ENCODE measurements at places on chromosomes 1 and 21. TPM values are rescaled to one million over a fixed set of nuclear protein-coding genes. Genes with fewer than 3 reads are reported as not detected.
A peak's percentile ranks its signal among the peaks of the same experiment; 100 is the strongest.

Gene ALPL
- polyA plus RNA-seq = not detected

DNA sequence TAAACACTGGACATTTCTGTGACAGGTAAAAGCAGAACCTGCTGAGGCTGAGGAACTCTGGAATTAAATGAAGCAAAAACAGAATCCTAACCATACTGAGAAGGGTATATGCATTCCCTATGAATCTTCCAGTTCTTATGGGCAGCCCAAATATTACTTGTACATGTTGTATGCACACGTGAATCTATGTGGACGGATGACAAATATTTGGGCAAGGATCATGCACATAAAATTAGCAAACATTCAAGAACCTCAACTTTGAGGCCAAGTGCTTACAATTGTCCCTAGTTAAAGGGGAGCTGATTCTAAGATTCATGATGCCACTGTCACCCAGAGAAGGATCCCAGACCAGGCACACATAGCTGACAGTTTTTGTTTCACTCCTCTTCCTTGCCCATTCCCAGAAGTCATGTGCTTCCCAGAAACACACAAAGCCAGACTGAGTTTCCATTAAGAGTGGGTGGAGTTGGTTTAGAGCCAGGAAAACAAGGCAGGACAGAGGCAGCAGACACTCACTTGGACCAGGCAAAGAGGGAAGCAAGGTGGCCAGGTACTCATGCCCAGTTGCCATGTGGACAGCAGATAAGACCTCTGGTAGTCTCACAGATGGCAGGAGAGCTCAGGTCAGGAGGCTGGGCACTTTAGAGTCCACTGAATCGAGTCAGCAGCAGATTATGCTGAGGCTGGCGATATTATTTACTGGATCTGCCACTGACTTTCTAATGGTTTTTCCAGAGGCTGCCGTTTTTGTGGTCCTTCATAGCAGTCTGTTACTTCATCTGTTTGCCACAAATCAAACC, 25.6 kb downstream of the AK2 start:
- no peak for DNase-seq
- H3K27ac ChIP-seq = no peak overlapping the region
- H3K4me3 ChIP-seq = no peak overlapping the region
- peaks cover 58% of the 10 kb centered on the region for H3K36me3 ChIP-seq
- H3K4me1 ChIP-seq = no peaks in the 10 kb centered on the region

DNA sequence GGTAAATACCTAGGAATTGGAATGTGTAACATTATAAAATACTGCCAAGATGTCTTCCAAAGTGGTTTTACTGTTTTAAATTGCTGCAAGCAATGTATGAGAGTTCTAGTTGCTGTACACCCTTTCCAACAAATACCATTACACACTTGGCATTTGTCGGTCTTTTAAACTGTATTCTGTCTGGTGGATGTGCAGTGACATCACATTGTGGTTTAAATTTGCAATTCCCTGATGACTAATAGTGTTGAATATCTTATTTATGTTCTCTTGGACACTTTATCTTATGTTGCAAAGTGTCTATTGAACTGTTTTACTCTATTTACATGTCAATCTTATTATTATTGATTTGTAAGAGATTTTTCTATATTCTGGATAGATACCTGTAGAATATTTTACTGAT, 561.2 kb upstream of the B3GALT2 start:
- no peak overlapping the region for H3K27ac ChIP-seq
- no peaks in the 10 kb centered on the region for H3K27me3 ChIP-seq
- DNase-seq = no peak

GRCh38 chr1:243770860-243771259, 79.2 kb downstream of the AKT3 start:
- no peaks in the 10 kb centered on the region for H3K36me3 ChIP-seq
- H3K4me3 ChIP-seq = no peak overlapping the region
- H3K27ac ChIP-seq = no peak overlapping the region
- H3K4me1 ChIP-seq = no peaks in the 10 kb centered on the region
- DNase-seq = no peak
- H3K27me3 ChIP-seq = no peaks in the 10 kb centered on the region

DNA sequence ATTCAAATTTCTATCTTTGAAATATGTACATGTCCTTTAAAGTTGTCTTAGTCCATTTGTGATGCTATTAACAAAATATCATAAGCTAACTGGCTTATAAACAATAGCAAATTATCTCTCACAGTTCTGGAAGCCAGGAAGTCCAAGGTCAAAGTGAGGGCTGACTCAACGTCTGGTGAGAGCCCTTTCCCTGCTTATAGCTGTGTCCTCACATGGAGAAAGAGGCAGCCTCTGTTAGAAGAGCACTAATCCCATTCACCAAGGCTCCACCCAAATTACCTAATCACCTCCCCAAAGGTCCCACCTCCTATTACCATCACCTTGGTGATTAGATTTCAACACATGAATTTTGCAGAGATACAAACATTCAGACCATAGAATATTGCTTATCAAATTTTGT, 450.1 kb upstream of the BEND5 start:
- DNase-seq = no peak
- no peak overlapping the region for H3K4me3 ChIP-seq
- no peaks in the 10 kb centered on the region for H3K4me1 ChIP-seq
- no peaks in the 10 kb centered on the region for H3K36me3 ChIP-seq
- H3K27me3 ChIP-seq = no peaks in the 10 kb centered on the region
- H3K27ac ChIP-seq = no peak overlapping the region

DNA sequence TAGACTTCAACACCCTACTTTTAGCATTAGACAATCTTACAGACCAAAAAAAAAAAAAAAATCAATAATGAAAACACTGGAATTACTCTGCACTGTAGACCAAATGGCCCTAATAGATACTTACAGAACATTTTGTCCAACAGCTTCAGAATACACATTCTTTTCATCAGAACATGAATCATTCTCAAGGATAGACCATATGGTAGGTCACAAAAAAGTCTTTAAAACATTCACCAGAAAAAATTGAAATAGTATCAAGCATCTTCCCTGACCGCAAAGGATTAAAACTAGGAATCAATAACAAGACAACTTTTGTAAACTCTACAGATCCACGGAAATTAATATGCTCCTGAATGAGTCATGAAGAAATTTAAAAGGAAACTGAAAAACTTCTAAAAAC, 22.5 kb downstream of the ZNF670 start:
- no peaks in the 10 kb centered on the region for H3K4me1 ChIP-seq
- DNase-seq = no peak
- no peaks in the 10 kb centered on the region for H3K36me3 ChIP-seq
- no peak overlapping the region for H3K27ac ChIP-seq

DNA sequence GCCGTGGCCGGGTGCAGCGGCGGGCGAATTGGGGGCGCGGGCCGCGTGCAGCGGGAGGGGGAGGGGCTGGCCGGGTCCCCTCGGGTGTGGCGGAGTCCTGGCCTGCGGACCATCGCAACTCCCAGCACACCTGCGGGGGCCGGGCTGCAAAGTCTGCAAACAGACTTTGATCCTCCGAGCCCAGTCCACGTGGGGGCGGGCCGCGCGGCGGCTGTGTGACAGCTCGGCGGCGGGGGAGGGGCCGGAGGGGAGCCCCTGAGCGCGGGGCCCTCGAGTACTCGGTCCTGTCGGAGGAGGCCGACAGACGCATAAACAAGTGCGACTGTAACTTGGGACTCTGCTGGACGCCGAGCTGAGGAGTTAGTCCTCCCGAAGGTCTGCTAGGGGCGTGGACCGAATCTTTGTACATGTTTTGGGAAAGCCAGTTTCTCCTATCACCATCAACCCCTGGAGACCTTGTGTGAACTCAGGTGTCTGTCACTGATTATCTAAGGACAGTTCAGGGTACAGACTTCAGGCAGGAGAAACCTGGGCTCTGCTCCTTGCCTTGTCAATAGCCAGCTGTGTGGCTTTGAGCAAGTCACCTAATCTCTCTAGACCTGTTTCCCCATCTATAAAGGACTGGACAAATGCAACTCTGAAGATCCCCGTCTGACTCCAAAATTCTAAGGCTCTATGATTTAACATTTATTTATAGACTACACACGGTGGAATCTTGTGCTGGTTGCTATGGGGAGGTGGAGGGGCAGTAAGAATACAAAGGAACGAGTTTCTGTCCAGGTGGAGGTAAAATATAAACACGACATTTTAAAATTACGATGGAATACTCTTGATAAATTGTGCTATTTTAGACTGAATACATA, 710 bp upstream of the SLC30A1 start:
- DNase-seq = no peak
- peak overlapping the region; percentile 86 for H3K4me3 ChIP-seq
- no peaks in the 10 kb centered on the region for H3K27me3 ChIP-seq
- no peaks in the 10 kb centered on the region for H3K36me3 ChIP-seq
- H3K27ac ChIP-seq = peak overlapping the region; percentile 76
- peaks cover 41% of the 10 kb centered on the region for H3K4me1 ChIP-seq

GRCh38 chr21:18041012-18041411, 203.6 kb upstream of the CHODL start:
- DNase-seq = no peak
- H3K36me3 ChIP-seq = no peaks in the 10 kb centered on the region
- no peak overlapping the region for H3K4me3 ChIP-seq
- H3K27ac ChIP-seq = no peak overlapping the region

- no peak for DNase-seq
- H3K27me3 ChIP-seq = peaks cover 41% of the 10 kb centered on the region
- H3K4me1 ChIP-seq = peaks cover 22% of the 10 kb centered on the region
- no peak overlapping the region for H3K27ac ChIP-seq
These were observed 926 bp downstream of the BLACAT1 start for GRCh38 chr1:205454903-205455335.

DNA sequence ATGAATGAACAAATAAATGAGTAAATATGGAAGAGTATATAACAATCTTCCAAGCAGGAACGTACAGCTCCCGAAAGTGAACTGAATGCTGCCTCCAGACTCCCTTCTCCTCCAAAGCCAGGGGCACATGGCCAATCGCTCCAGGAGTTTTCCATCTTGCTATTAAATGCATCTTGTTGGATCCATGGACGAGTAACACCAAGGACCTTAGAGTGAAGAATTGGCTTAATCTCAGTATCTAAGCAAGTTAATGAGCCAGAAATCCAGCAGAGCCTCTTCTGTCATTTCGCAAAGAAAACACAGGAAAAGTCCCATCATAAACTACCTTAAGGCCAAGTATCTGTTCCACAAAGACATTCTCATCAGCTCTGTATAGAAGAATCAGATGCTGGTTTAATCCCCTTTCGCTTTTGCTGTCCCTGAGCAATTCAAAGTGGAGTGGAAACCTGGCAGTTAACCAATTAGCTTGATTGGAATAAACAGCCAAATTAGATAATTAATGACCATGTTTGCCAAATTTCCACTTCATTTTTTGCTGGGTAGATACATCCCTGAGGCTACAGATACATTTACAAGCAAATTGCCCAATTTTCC, 116.0 kb downstream of the MIS18A start:
- no peak for DNase-seq
- H3K27ac ChIP-seq = no peak overlapping the region
- H3K4me1 ChIP-seq = no peaks in the 10 kb centered on the region

DNA sequence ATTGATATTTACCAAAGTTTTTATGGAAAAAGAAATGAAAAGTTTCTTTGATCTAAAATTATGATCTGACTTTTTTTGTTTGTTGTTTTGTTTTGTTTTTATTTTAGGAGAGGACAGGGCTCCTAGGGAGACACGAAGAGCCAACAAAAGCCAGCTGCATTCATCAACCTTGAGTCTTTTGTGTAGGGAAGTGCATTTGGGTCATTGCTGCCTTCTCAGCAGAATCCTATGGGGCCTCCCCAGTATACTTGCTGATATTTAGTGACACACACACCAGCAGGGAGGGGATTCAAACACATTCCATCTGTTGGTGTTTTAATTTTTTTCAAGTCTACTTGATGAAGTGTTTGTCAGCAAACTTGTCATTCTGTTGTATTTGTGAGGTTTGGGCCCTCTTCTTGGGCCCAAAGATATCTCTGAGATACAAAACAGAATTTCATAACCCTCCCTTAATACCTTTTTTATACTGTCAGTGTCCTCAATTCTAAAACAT, 203.5 kb downstream of the NTNG1 start:
- no peaks in the 10 kb centered on the region for H3K27me3 ChIP-seq
- H3K36me3 ChIP-seq = no peaks in the 10 kb centered on the region
- DNase-seq = no peak
- no peak overlapping the region for H3K4me3 ChIP-seq

DNA sequence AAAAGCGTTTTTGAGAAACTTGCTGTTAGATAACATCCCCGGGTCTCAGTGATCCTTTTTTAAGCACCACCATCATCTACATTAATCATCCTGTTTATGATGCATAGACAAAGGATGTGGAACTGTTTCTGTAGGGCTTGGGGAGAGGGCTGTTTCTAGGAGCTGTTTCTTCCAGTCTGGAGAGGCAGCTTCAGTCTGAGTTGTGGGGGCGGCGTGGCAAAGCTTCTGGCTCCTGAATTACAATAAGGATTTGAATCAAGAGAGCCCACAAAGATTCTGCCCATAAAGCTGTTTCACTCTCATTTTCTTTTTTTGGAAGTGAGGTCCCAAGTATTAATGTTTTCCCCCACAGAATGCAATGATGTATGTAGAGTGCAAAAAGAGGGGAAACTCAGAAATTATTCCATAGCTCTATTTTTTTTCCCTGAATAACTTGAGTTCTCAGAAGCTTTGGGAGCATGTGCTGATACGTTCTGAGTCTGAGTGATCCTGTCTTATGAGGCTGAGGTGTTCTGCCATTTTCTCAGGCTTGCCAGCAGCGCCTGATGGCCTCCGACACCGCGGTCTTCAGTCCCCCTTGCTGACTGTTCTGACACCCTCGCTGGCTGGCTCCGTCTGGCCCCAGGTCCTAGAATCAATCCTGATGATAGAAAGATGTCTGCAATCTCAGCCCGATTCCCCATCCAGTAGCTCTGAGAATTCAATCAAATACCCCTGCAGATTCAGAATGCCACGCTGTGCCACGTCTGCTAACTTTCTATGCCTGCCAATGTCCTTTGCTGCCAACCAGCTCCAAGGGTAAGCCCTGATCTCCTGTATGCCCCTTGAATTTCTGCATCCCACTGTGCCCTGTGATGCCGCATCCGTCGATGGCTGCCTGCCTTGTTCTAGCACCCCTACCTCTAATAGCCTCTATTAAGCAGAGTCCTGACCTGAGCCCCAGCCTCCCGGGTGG, 92.4 kb upstream of the AKT3 start:
- no peaks in the 10 kb centered on the region for H3K36me3 ChIP-seq
- no peaks in the 10 kb centered on the region for H3K4me1 ChIP-seq
- no peak for DNase-seq
- no peaks in the 10 kb centered on the region for H3K27me3 ChIP-seq
- no peak overlapping the region for H3K27ac ChIP-seq

DNA sequence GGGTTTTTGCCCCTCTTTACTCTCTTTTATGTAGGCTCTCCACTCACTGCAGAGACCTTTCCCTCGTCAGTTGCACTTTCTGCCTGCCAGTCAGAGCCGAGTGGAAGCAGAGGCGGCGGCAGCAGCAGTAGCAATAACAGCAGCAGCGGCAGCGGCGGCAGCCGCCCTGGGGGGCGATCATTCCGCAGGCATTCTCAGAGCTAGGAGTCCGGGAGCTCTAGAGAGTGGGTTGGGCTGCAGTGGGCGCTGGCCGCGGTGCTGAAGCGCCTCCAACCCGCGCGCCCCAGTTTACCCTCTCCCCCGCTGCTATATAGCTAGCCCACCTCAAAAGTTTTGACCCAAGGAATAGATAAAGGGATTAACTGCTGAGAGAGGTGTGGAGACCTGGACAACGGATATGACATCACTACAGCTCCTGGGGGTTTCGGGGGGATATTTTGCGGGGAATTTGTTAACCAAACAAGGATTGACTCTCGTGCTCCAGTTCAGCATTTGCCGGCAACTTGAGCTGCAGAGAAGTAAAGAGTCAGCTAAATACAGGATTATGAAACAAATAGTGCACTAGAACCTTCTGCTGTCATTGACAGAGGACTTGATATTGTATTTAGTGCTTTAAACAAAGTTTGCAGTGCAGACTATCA, at the start of gene OLFM3:
Gene OLFM3 (minus strand): TSS at position 102 of the 641 bp plus-strand sequence.
- H3K4me1 ChIP-seq = no peaks in the 10 kb centered on the region
- H3K4me3 ChIP-seq = no peak within 1 kb of the TSS
- no peak for DNase-seq
- H3K27ac ChIP-seq = no peak within 1 kb of the TSS
- H3K36me3 ChIP-seq = no peaks in the 10 kb centered on the region
